IPS DF 6.9 (cell line): ENCODE measurements at places on chromosomes 13 and 19.

- peak; percentile 76 for DNase-seq
These were observed 7.5 kb upstream of the ARHGEF18 start for GRCh38 chr19:7340959-7341837.

DNA sequence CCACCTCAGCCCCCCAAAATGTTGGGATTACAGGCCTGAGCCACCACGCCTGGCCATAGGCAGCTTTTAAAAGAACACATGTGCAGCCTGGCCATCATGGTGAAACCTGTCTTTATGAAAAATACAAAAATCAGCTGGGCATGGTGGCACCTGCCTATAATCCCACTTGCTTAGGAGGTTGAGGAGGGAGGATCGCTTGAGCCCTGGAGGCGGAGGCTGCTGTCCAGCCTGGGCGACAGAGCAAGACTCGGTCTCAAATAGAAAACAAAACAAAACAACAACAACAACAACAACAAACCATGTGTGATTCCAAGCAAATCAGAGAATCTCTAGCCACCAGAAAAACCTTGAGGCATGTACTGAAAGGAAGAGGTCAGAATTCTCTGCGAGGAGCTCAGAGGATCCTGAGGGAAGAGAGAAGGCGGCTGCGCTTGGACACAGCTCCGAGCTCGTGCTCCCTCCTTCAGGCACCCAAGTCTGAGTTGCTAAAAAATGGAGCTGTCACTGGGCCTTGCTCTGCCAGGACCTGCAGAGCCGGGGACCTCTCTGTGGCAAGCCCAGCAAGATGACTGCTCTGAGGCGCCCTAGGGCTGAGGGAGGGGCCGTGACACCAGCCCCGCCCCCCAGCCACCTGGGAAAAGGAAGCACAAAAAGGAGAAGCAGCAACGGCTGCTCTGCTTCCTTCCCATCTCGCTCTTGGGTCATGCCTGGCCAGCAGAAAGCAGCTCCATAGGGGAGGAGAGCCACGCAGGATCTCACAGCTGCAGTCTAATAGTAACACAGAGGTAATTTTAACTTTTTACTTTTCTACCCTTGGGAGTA, at the start of gene ARL11:
Gene ARL11 (plus strand): TSS at position 677 of the 822 bp plus-strand sequence. CDS start 1,941 bp downstream, outside the sequence.
- DNase-seq = no peak

- no peak for DNase-seq
These were observed 2.3 kb upstream of the MAP2K7 start for GRCh38 chr19:7901337-7901736.

- no peak for DNase-seq
These were observed 136.8 kb upstream of the SERP2 start for GRCh38 chr13:44236801-44237207.

DNA sequence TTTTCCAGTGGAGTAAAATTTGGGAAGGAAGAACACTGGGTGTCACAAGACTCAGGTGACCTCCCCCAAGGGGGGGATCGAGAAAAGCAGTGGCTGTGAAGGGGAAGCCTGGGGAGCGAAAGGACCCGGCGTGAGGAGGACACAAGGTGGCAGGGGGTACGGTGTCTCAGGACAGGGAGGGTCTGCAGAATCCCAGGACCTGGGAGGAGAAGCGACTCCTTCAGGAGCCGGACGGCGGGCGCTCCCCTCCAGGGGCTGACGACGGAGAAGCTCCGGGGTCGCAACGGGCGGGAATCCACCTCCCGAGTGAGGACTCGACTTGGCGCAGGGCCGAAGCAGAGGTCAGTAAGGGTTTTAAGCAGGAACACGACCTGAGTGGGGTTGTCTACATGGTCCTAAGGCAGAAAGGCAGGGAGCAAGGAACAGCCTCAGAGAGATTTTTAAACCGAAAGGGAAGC, 529 bp downstream of the ZNF836 start:
- DNase-seq = no peak

GRCh38 chr13:74751739-74752138, 617.5 kb upstream of the KLF12 start:
- no peak for DNase-seq

GRCh38 chr13:71979616-71980015, 112.6 kb upstream of the DACH1 start:
- DNase-seq = peak; percentile 22

DNA sequence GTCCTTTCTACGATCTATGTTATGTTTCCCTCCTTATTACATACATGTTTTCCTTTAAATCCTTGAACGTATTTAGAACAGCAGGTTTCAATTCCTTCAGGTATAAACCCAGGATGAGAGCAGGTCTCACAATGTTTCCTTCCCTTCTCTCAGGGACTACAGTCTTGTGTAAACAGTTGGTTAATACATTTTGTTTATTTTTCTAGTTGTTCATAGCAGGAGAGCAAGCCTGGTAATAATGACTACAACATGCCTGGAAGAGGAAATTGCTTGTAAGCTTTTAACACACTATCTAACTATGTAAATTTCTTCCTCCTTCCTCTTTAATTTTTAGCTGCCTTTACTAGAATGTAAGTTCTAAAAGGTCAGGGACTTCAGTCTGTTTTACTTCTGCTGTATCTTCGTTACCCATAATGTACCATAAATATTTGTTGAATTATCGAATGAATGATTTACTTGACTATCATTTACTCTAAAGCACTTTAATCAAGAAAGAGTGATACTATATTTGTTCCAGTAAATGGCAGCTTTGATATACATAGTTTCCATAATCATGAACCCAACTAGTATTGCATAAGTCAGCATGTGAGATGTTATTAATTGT, 28.9 kb upstream of the TNFRSF19 start:
- DNase-seq = no peak

- DNase-seq = no peak
These were observed 17.8 kb downstream of the FLT1 start for GRCh38 chr13:28476919-28477708.

DNA sequence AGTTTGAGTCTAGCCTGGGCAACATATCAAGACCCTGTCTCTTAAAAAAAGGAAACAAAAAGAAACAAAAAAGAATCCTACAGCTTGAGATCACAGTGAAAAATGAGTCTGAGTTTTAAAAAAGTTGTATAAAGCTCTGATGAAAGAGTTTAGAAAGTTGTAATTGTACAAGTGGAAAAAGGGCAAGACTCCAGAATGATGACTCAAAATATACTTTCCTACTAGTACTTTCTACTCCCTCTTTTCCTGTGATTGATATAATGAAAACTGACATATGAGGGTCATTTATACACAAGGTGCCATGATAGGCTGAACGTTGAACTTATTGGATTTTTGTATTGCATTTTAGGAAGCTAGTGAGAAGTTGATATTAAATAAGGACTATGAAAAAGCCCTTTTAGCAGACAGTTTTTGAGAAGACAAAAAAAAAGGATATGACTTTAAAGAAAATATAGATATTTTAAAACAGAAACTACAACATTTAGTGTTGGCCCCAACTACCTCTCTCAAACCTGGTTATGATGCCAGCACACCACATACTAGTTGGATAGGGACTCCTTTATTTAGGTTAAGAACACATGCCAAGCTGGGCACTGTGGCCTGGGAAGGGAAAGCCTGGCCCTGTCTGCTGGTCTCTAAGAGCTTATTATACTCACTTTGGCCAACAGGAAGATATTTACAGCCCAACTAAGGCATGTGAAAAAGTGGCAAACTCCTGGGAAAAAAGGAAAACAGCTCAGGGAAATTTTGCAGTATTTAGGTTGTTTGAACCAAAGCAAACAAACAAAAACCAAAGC, 116.6 kb downstream of the KL start:
- DNase-seq = no peak

DNA sequence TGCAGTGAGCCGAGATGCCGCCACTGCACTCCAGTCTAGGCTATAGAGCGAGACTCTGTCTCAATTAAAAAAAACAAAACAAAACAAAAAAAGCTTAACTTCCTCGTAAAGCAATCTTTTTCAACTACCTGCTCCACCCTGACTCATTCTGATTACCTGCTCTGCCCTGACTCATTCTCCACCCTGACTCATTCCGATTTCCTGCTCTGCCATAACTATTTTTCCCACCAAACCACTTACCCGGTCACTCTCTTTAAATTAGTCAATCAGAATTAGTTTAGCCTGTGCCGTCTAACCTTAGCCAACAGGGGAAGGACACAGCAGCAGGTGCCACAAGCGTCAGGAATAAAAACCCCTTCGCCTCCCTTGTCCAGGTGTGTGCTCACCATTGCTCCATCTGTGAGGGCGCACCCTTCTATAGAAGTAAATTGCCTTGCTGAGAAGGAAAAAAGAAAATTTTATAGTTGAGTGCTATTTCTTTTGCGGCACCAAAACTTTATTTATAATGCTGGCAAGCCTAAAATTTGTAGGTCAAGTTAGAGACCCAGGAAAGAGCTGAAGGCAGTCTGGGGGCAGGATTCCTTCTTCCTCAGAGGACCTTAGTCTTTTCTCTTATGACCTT, 1.7 kb upstream of the IFT88 start:
- no peak for DNase-seq

- no peak for DNase-seq
These were observed 6.9 kb downstream of the IL4I1 start for GRCh38 chr19:49889687-49890348.

- no peak for DNase-seq
These were observed 8.9 kb downstream of the CIC start for GRCh38 chr19:42277821-42278451.

DNA sequence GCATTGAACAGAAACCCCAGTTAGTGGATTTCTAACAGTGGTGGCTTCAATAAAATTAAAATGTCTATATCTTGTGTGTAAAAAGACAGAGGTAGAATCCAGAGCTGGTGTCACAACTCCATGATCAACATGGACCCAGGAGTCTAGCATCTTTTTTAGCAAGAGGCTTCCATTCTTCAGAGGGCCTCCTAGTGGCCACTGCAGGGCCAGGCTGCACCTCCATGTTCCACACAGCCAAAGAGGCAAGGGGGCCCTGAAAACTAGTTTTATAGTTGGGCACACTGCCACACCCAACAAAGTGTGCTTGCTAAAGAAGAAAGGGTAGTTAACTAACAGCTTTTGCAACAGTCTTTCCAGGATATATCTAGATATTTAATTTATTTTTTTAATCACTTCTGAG, 12.9 kb downstream of the N4BP2L1 start:
- DNase-seq = no peak

DNA sequence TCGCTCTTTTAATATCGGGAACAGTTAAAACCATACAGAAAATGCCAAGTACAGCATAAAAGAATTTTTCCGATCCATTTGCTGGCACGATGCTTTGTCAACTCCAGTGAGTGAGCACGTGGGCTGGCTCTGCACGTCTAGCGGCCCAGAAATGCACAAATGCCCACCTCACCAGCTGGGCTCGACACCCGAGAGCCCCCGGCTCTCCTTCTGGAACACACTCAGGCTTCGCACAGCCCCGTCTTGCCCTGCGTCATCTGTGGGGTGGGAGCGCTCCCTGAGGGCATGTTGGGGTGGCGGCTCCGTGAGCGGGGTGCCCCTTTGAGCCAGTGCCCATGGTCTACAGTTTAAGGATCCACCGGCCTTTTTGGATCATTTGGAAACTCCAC, 24.5 kb downstream of the ATP4B start:
- DNase-seq = no peak

GRCh38 chr13:23684647-23685046, 114.4 kb downstream of the TNFRSF19 start:
- DNase-seq = no peak

- DNase-seq = no peak
These were observed 50.5 kb downstream of the STARD13 start for GRCh38 chr13:33235078-33235477.

DNA sequence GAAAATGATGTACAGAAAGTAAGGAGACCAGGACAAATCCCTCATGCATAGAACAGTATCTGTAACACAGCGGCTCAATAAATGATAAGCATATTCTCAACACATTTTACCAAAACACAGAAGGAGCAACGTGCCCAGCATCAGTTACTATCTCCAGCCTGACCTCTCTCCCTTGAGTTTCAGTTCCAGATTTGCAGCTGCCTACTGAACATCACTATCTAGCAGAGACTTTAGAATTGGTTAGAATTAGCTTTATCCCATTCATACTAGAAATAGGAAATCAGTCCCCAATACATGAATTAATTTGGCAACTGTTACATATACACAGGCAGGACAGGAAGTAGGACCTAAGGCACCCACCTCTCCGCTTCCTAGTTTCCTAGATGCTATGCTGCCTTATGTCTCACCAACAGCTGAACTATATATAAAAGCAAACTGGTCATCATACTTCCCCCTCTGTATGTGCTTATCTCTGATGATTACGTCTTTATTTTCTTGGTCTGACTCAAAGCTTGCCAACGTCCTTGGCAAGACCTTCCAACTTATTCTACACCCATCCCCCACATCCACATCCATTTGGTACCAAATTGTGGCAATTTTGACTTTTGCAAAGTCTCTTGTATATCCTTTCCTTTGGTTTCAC, 61.1 kb downstream of the SACS start:
- DNase-seq = no peak

GRCh38 chr13:90270226-90270625, 1077.3 kb upstream of the MIR17HG start:
- DNase-seq = no peak

GRCh38 chr13:40163066-40164000, 503.1 kb downstream of the FOXO1 start:
- no peak for DNase-seq

- no peak for DNase-seq
These were observed 19.5 kb downstream of the PLEKHJ1 start for GRCh38 chr19:2216361-2217225.

DNA sequence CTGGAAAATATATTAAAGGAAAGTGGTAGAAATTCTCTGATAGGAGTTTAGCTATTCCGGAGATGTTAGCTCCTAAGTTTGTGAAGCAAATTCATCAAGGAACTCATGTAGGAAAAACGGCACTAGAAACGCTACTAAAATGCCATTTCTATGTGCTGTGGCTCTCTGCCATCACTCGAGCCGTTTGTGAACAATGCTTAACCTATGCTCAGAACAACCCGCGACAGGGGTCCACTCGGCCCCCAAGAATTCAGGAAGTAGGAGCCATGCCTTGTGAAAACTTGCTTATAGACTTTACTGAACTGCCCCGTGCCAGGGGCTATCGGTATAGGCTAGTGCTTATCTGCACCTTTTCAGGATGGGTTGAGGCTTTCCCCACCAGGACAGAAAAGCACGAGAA, 14.2 kb upstream of the SLC15A1 start:
- DNase-seq = no peak

- DNase-seq = no peak
These were observed 349.7 kb downstream of the LIG4 start for GRCh38 chr13:107865643-107866031.

DNA sequence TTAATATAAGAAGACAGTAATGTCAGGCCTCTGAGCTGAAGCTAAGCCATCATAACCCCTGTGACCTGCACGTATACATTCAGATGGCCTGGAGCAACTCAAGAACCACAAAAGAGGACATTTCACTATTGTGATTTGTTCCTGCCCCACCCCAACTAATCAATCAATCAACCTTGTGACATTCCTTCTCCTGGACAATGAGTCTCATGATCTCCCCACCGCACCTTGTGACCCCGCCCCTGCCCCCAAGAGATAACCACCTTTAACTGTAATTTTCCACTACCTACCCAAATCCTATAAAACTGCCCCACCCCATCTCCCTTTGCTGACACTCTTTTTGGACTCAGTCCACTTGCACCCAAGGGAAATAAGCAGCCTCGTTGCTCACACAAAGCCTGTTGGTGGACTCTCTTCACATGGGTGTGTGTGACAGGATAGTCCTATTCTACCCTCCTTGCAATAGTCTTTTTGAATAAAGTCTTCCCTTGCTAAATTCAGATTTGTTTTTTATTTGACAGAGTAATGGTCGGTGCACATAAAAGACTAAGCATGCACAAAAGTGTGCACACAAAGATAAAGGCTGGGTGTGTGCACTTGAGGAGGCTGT, 14.0 kb downstream of the CD70 start:
- DNase-seq = no peak
